NCI-H187 treated with DMSO at 0.1 percent for 48 hours (cell line): ENCODE measurements at places on chromosomes 2 and 18.

GRCh38 chr2:226429476-226429875 lies 370.1 kb downstream of the IRS1 start:
- no peak for DNase-seq

DNA sequence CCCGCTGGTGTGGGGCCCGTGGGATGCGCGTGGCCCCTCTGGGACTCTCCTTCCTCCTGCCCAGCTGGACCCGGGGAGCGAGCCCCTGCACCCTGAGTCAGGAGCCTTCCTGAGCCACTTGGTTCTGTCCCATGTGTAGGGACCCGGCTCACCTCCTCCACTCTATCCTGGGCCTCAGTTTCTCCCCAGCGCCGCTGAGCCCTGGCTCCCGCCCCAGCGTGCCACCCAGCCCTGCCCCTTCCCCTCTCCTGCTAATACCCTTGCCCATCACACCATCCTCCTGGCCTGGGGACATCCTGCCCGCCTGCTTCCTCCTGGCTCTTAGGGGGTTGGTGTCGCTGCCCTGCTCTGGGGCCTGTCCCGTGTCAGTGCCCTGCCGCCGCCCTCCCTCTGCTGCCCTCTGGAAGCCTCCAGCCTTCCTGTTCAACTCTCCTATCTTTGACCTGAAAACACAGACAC lies 24.8 kb downstream of the GPC1 start:
- DNase-seq = no peak

- DNase-seq = no peak
These were observed 262.8 kb upstream of the CHST9 start for GRCh38 chr18:27447930-27448329.

GRCh38 chr2:7517851-7518250 lies 600.6 kb downstream of the RNF144A start:
- no peak for DNase-seq

GRCh38 chr2:12097859-12098258 lies 351.4 kb downstream of the LPIN1 start:
- no peak for DNase-seq

DNA sequence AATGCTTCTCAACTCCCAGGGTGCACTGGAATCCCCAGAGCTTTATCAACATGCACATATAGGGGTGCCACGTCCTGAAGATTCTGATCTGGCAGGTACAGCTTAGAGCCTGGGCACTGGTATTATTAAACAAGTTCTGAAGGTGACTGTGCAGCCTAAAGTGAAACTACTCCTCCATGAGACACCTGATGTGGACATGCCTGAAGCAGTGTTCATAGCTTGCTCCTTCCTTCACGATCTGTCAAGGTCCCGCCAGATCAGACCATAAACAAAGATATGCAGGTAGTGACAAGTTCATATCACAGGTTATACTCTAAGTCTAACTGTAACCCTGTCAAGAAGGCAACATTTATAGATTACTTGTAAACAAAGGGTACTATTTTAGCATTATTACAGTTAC lies 65.3 kb upstream of the DNER start:
- no peak for DNase-seq

DNA sequence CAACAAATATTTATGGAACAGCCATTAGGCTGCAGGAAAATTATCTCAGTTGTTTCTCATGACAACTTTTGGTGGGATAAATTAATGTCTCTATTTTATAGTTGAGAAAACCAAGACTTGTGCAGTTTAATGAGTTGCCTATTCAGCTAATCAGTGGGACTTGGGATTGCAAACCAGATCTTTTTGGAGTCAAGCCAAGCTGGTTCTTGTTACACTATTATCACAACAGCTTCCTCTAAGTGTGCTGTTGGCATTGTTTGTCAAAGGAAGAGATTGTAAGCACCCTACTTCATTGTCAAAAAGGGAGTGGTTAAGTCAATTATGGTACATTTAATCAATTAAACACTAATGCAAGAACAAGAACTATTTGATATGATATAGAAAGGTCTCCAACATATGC lies 119.2 kb downstream of the PAX3 start:
- no peak for DNase-seq

- no peak for DNase-seq
These were observed 164.3 kb downstream of the RPIA start for GRCh38 chr2:88855620-88856408.

DNA sequence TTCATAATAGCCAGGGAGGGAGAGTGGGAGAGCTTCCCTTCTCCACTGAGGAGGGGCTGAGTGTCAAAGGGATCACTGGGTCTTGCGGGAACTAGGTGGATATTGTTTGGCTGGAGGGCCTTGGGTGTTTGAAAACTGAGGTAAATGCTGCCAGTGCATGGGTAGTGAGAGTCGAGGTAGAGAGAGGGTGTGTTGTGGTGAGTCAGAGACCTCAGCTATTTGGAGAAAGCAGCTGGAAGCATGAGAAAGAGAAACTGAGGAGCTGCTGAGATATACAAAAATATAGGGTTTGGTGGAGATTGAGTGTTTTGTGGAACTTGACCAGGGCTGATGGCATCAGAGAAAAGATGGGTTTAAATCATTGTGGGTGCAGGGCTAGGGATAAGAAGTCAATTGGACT lies 127.0 kb upstream of the CCDC195 start:
- no peak for DNase-seq

DNA sequence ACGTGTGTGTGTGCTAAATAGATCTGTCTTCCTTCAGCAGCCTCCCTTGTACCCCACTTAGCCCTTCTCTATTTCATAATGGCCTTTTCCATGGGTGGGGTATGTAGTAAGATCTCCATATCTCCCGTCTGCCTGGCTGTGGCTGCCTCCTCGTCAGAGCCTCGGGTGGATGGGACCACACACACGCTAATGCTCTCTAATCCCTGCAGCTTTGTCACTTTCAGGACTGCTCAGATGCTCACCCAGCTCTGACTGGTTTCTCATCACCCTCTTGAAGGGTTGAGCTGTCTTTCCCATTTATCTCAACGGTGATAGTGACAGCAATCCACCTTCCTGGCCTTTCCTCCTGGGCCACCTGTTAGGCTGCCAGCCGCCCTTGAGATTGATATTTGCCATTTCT lies 95.3 kb downstream of the DCC start:
- no peak for DNase-seq

DNA sequence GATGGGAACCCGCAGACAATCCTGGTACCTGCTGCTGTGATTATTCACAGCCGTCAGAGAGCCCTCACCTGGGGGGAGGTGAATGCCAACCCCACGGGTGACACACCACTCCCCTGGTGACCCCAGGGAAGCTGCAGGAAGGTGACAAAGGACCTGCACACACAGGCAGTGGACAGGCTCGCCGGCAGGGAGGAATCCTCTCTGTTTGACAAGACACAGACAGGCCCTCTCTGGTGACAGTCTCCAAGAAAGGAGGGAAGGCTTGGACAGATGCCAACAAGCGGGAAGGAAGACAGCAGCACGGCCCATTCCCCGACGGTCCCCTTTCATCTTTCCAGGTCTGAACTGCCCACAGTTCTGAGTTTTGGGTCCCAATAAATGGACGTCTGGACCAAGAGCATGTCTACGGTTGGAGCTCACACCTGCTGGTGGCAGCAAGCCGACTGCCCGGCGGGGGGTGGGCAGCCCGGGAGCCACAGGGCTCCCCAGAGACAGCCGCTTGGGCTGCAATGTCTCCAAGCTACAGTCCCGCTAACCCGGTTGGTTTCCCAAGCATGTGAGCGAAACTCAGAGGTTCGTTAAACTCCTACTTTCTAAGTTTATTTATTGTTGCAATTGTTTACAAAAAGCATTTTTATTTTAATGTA lies 31.8 kb downstream of the HDAC4 start:
- DNase-seq = no peak

GRCh38 chr2:174609261-174609660 lies 11.7 kb upstream of the WIPF1 start:
- DNase-seq = no peak

DNA sequence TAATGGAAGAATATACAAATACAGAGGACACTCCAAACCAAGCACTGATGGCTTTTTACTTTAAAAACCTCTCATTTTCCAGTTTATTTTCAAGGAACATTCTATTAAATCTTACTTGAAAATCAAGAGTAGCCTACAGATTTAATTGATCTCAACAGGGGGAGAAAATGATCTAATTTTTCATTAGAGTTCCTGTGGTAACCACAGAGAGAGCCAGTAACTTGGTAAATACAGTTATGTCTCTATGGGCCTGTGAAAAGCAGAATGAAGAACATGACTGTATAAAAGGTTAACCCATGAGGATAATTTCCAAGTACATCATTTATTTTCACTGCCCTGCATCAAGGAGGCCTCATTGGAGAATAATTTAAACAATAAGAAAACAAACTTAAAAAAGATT lies 39.8 kb upstream of the ITPRID2 start:
- DNase-seq = no peak

- no peak for DNase-seq
These were observed 16.0 kb upstream of the ASXL2 start for GRCh38 chr2:25894135-25894830.

DNA sequence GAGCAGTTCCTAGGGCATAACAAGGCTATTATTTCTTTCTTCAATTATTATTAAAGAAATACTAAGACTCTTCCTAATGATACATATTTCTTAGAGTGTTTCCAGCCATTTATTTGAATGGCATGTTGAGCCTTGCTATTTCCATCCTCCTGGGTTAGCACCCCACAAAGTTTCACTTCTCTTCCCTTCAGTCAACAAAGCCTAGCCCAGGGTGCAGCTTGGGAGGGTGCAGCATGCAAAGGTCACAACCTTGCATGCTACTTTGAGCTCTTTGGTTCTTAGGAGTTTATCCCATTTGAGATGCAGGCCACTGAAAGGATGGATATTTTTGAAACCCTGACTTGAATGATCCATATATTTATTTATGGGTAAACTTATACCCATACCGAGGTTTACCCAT lies 454.4 kb upstream of the MEIS1 start:
- DNase-seq = no peak

- DNase-seq = no peak
These were observed 38.8 kb upstream of the PMAIP1 start for GRCh38 chr18:59861009-59861408.

- no peak for DNase-seq
These were observed 30.2 kb downstream of the CABLES1 start for GRCh38 chr18:23165271-23166068.

GRCh38 chr2:28350196-28350595 lies 42.5 kb upstream of the FOSL2 start:
- no peak for DNase-seq

DNA sequence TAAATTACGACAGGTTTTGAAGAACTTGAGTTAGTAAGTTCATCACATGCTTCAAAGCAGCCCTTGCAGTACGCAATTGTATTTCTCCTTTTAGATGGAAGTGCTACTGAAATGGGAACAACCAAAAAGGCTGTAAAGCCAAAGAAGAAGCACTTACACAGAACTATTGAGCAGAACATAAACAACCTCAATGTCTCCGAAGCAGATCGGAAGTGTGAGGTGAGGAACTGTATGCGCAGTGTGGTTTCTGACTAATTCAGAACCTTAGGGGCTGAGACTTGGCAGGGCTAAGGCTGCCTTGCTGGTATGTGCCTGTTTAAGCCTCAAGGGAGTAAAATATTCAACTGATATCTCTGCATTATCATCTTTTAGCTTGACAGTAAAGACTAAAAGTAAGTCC lies 8.4 kb downstream of the NCAPH start:
- DNase-seq = no peak

- DNase-seq = no peak
These were observed 34.2 kb downstream of the CHRNA1 start for GRCh38 chr2:174729797-174730697.

GRCh38 chr2:239444626-239445577 lies 44.1 kb upstream of the HDAC4 start:
- DNase-seq = no peak

- no peak for DNase-seq
These were observed 42.7 kb upstream of the ALK start for GRCh38 chr2:29963972-29964570.

- no peak for DNase-seq
These were observed 154.8 kb upstream of the MAP2 start for GRCh38 chr2:209269024-209269423.

- DNase-seq = no peak
These were observed 3.2 kb downstream of the ALLC start for GRCh38 chr2:3661149-3661660.

GRCh38 chr2:100718065-100718629 lies 101.8 kb upstream of the NPAS2 start:
- no peak for DNase-seq

GRCh38 chr2:241130316-241130715 lies 19.0 kb downstream of the PASK start:
- DNase-seq = no peak

DNA sequence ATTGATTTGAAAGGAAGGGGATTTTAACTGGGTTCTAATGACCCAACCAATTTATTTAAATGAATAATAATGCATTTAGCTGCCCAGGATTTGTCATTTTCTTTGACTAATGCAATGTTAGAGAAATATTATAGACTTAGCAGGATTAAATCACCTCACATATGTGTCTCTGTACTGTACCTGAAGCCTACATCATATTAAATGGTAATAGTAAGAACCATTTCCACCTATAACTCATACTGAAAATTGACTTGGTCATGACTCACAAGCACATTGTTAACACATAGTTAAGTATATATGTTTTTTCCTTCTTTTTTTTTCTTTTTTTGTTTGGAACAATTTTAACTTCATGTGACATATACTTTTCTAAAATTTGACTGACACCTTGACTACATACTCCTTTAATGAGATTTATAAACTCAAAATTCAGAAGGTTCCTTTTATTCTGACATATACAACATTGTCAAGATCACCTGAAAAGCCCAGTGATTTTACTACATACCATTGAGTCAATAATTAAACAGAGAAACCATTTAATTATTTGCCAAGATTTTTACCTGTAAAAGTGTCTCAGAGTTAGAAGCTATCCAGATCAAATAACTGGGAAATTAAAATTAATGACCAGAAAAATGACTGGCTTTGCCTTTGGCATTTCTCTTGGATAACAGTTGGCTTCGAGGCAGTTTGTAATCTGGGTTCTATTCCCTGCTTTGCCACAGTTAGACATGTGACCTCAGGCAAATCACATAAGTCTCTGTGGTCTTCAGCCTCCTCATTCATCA lies 58.8 kb upstream of the CDC42EP3 start:
- DNase-seq = no peak

- no peak for DNase-seq
These were observed 116.5 kb upstream of the FOSL2 start for GRCh38 chr2:28276076-28276618.

- DNase-seq = no peak
These were observed 54.5 kb downstream of the FAM171B start for GRCh38 chr2:186748354-186748753.

GRCh38 chr2:74441690-74442482 lies at the start of gene RTKN:
Gene RTKN, minus strand, starts transcription at chr2:74441937. Its CDS starts 121 bp downstream, at chr2:74441816.
- DNase-seq = no peak

DNA sequence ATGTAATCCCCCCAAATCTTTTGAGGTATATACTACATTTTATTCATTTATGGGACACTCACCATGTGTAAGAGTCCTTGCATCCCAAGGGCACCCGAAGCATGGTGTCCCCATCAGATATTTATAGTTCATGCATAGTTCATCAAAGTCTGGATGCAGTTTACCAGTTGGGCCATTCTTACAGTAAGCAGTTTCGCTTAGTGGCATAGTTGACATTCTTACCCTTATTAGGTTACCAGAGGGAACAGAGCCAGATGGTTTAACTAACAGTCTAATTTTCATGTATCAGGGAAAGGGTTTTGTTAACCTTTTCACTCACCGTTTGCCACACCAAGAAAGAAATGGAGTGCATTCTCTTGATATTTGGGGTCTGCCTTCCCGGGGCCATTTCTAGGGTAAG lies 7.1 kb downstream of the ZNF407 start:
- DNase-seq = no peak
